Fibroblast of skin of abdomen (primary cell): ENCODE measurements at places on chromosomes 16 and 17.

DNA sequence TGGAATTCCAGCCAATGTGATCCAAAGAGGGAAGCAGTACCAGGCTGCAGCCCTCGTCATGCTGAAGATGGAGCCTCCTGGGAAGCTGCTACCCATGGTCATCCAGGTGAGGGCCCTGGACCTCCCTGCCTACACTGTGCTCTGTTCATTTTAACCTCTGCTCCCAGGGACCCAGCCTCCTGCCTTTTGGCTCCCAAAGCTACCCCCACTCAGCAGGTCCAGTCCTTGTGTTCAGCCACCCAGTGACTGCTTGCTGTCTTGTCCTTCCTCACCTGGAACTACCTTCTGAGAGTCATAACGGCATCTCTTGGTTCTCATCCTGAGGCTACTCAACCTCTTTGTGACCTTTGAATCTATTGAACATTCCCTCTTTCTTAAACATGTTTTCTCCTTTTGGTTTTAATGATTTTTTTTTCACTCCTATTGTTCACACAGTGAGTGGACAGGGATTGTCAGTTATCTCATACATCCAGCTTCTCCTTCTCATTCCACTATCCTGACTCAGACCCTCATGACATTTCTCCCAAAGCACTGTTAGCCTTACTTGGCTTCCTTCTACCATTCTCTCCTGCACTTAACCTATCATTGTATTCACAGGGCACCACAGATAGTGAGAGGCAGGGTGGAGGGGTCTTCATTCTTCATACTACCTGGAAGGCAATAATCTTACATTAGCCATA lies 53.3 kb downstream of the GOSR1 start:
- peak; percentile 64 for DNase-seq

- no peak for DNase-seq
Measured at GRCh38 chr16:68676113-68676860, 31.2 kb downstream of the CDH3 start.

- DNase-seq = no peak
Measured at GRCh38 chr17:54177606-54178308, 355.0 kb downstream of the KIF2B start.

DNA sequence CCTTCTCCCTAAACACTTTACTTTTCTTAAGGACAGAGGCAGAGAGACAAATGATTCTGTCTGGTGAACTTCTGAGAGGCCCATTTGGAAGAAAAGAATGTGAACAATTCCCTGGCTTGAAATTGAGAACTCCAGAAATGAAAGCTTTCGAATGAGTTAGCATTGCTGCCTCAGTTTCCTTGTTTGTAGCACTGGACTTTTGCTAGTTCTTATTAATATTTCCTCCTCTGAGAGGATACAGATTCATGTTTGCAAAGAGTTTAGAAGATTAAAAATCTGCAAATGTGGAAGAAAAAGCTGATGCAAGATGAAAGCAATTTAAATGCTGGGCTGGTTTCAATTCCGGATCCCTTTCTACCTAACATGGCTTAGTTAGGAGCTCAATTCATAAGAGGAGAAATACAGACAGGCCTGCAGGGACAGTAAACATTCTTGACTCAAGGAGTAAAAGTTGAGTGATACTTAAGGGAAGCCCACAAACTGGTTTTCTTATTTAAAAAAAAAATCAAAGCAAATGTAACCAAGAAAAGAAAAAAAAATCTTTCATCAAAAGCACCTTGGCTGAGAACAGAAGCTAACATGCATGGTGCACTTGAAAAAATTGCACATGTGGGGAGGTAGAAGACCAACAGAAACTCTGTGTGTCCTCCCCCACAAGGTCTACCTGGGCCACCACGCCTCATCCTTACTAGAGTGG lies 27.1 kb downstream of the HNF1B start:
- DNase-seq = peak; percentile 71

- DNase-seq = no peak
Measured at GRCh38 chr16:56629531-56629930, 2.9 kb upstream of the MT1M start.

- no peak for DNase-seq
Measured at GRCh38 chr17:75077496-75078283, 10.1 kb upstream of the SLC16A5 start.

DNA sequence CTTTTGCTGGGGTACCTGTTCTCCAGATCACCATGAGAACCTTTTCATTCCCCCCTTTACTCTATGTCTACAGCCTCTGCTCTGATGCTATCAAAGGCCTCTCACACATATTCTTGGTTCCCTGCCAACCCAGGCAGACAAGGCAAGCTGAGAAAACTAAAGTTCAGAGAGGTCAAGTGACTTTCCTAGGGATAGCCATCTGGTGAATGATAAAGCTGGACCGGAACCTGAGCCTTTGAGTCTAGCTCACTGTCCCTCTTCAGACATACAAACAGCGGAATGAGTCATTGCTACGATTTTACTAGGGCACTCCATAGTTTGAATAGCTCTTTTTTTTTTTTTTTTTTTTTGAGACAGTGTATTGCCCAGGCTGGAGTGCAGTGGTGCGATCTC lies 73.3 kb downstream of the XYLT1 start:
- DNase-seq = peak; percentile 60

GRCh38 chr17:37312137-37312923 lies 63.5 kb upstream of the C17orf78 start:
- no peak for DNase-seq

DNA sequence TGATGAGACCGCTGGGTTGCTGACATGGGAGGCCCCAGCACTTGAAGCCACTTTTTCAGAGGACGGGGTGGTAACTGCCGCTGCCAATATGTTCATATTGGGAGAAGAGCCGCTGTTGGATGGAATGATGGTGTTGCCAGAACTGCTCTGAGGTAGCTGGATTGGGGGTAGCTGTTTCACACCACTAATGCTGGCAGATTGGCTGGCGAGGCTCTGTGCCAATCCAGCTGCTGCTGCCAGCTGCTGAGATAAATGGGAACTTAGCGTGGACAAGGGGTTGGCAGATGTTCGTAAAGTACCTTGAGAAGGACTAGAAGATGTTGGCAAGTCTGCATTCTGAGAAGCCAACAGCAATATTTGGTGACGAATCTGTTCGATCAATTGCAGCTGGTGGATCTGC lies 10.0 kb downstream of the SALL1 start:
- no peak for DNase-seq

DNA sequence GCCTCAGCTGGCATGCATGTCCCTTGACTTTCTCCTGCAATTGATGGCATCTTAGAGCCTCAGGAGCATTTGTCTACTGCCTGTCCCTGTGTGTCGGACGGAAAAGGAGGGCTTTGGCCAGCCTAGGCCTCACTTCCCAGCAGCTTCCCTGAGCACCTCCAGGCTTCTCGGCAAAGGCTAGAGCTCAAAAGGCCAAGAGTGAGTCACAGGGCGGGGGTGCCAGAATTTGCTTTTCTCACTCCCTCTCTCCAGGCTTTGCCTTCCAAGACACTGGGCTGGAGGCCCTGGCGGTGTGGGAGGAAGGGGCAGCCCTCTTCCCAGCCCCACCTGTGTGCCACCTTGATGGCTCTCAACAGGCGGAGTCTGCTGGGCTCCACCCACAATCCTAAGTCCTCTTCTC lies 107.3 kb upstream of the MAF start:
- DNase-seq = no peak

- no peak for DNase-seq
Measured at GRCh38 chr17:74816905-74817620, 40.9 kb upstream of the NAT9 start.

DNA sequence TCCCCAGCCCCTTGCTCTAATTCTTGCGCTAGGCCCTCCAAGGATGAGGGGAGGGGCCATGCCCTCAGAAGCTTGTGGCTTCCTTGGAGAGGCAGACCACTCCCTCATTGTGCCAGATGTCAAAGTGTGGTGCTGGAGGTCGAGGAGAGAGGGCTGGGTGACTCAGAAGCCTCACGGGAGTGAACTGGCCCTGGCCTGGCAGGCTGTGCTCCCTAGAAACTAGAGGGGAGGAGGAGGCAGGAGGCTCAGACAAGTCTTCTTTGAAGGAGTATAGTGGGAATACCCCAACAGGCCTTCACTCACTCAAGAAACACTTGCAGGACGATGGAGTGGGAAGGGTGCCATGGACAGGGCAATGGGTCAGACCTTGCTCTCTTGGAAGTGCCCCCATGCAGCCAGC lies 18.5 kb downstream of the ANKRD40 start:
- DNase-seq = peak; percentile 27

- DNase-seq = peak; percentile 81
Measured at GRCh38 chr16:10961231-10961630, 16.9 kb downstream of the CLEC16A start.

- no peak for DNase-seq
Measured at GRCh38 chr16:85970738-85971137, 71.8 kb downstream of the IRF8 start.

DNA sequence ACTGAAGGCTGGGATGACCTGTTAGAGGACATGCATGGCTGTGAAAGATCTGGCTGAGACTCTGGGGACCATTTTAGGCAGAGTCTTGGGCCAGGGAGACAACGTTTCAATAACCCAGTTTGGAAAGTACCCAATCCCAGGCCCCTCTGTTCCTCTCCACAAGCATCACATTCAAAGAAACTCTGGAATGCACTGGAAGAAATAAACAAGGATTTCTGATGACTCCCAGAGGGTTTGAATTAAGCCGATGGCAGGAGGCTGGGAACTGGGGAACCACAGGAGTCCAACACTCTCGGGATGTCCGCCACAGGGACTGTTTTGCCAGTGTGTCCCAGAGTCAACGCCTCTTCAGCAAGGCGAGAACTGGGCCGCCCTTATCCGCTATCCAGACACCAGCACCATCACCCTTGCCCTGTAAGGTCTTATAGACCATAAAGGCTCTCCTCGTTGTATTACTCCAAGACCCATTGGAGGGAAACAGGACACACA lies 3.3 kb downstream of the PMP22 start:
- DNase-seq = peak; percentile 31

- DNase-seq = no peak
Measured at GRCh38 chr17:74031316-74032090, 172.0 kb upstream of the RPL38 start.

GRCh38 chr17:76151896-76152454 lies 10.9 kb upstream of the FOXJ1 start:
- no peak for DNase-seq

GRCh38 chr17:38464251-38464722 lies 36.0 kb downstream of the ARHGAP23 start:
- DNase-seq = no peak

- no peak for DNase-seq
Measured at GRCh38 chr17:56038131-56038530, 115.1 kb upstream of the ANKFN1 start.

DNA sequence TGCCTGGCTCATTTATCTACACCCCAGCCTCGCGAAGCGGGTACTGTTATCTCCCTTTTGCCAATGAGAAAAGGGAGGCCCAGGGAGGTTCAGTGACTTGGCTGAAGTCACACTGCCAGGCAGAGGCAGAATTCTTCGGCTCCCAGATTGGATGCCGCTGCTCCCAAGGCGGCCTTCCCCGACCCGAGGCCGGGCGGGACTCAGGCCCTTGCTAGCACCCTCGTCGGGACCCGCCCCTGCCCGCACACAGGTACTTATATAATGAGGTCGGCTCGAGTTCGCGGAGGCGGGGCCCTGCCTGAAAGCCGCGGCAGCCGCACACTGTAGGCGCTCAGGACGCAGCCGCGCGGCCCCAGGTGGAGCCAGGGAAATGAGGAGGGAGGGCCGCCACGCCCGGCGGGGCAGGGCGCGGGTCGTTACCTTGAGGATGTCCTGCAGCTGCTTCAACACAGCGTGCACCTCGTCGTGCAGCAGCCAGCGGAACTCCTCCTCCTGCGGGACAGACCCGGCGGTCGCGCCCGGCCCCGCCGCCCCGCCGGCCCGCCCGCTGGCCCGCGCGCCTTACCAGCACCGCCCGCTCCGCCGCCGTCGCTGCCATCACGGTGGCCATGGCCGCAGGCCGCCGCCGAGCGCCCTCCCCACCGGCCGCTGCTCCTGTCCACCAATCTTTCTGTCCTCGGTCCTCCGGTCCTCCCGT lies at the start of gene ROGDI:
Gene ROGDI, minus strand, starts transcription at position 672 of the 697 bp plus-strand sequence. Its CDS starts 62 bp downstream, at position 610.
- no peak for DNase-seq

DNA sequence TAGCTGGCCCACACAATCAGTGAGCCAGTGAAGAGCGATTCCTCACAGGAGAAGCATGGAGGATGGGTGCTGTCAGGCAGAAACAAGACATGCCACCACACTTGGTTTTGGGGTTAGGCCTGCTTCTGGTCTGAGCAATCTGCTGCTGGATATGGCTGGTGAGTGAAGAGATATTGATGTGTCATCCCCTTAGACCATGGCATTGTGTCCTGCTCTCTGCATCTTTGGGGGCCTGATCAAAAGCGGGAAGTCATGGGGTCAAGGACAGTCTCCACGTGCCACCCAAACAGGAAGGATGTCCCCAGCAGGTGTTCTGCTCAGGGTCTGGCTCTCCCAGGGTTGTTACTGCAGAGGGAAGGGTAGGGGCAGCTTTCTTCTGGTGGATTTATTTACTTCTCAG lies 140.7 kb downstream of the PRKCB start:
- DNase-seq = no peak

- peak; percentile 95 for DNase-seq
Measured at GRCh38 chr16:84881702-84882521, 62.1 kb downstream of the CRISPLD2 start.

DNA sequence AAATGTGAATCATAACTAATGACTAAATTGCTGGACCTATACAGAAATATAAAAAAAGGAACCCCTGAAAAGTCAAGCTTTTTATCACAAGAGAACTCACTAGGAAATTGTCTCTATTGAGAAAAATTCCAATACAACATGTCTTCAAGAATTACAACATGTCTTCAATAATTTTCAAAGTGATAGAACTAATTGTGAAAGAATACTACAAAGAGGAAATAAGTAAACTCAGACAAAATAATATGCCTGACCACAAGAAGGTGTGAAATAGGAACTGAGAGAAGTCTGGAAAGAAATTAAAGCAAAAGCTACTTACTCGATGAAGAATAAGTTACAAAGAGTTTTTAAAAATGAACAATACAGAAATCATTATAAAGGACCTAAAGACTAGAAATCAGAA lies 29.9 kb upstream of the OR1G1 start:
- no peak for DNase-seq

GRCh38 chr16:68972720-68973119 lies 129.4 kb downstream of the TANGO6 start:
- DNase-seq = peak; percentile 76

GRCh38 chr17:3894911-3895343 lies 2.1 kb upstream of the CAMKK1 start:
- no peak for DNase-seq

GRCh38 chr16:1167276-1168107 lies 14.6 kb downstream of the CACNA1H start:
- no peak for DNase-seq

GRCh38 chr17:34234616-34235015 lies 20.5 kb upstream of the CCL2 start:
- no peak for DNase-seq

DNA sequence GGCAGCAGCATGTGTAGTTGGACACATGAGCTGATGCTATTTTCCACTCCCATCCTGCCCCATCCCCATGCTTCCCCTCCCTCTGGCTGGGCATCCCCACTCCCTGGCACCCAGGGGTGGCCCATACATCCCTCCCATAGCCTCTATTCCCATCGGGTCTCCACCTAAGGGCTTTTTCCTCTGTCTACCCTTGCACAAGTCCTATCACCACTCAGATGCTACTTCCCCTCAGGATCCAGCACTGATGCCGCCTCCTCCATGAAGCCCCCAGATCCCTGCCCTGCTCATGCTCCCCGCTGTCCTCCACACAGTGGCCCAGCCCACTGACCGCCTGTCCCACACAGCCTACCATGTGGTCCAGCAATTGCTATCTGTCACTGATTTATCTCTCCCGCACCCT lies 15.8 kb downstream of the TRPV1 start:
- DNase-seq = no peak

GRCh38 chr17:77721846-77722160 lies 236.7 kb upstream of the TNRC6C start:
- DNase-seq = no peak
